Right kidney (tissue), 9 donors: ENCODE measurements at places on chromosomes 3 and 15.

- no peak for DNase-seq
Observed at GRCh38 chr15:70792171-70792573, 28.8 kb upstream of the UACA start.

DNA sequence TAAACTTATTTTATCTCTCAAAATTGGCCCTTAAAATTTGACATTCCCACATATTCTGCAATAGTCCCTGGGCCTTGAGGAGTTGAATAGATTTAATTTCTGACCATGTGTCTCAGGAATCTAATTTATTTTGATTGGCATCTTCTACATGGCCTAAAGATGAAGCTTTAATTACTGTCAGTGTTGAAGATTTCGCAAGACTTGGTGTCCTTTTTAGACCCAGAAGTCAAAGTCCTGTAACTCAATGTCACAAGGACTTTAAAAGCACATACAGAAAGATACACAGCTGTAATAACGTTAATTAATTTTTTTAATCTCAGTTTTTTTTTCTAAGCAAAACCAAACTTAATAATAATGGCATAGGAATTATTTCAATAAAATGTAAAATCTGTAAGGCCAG is 163.9 kb downstream of the SUCNR1 start:
- DNase-seq: no peak

GRCh38 chr15:65192016-65192415 is 6.9 kb upstream of the CLPX start:
- DNase-seq: no peak

DNA sequence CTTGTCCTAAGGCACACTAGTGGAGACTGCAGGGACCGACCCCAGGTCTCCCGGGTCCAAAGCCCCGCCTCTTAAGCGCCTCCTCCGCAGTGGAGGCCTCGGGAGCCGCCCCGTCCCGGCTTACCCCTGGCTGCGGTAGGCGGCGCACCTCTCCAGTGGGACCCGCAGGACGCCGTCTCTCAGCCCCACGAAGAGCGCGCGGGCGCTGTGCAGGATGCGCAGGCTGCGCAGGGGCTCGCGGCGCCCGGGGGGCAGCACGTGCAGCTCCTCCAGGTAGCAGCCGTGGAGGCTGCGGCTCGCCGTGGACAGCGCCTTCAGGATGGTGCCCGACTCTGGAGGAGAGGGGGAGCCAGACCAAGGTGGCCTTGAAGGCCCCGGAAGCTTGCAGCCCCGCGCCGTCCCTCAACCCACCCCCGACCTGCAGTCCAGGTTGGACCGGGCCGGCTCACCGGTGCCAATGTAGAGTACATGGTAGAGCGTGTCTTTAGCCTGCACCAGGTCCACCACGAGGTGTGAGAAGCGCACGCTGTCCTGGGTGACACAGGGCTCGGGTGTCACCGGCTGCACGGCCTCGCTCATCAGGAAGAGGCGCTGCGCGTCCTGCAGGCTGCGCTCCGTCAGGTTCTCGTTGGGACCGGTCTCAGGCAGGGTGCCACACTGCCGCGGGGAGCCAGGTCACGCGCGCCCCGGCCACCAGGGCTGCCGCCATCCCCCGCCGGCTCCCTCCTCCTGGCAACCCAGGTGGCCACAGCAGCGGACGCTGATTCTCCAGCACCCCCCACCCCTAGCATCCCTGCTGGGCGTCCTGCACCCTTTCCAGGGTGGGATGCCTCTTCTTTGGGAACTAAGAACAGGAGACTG is 105.5 kb downstream of the SEMA5B start:
- DNase-seq: peak; percentile 44

GRCh38 chr15:70487387-70487740 is 276.0 kb downstream of the UACA start:
- DNase-seq: no peak

DNA sequence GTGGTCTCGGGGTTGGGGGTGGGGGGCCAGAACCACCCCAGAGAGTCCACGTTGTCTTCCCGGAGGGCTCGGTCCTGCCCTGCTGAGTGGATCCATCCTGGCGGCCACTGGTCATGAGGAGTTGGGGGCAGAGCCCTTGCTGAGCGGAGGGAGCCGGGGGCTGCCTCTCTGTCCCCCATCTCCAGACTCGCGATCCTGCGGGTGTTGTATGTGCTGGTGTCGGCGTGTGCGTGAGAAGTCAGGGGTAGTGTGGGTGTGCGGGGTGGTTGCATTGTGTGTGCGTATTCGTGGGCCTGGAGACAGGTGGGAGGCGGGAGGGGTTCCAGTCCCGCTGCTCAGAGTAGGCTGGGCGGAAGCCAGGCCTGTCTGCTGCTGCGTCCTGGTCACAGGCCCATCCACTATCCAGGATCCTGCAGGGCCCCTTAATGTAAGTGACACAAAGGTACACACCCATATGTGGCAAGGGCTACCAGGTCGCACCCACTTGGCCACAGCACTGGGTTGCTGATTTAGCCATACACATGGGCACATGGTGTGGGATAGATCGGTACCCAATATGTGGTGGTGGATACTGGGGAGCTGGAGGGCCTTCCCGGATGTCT is 30.7 kb downstream of the NBEAL2 start:
- DNase-seq: no peak

DNA sequence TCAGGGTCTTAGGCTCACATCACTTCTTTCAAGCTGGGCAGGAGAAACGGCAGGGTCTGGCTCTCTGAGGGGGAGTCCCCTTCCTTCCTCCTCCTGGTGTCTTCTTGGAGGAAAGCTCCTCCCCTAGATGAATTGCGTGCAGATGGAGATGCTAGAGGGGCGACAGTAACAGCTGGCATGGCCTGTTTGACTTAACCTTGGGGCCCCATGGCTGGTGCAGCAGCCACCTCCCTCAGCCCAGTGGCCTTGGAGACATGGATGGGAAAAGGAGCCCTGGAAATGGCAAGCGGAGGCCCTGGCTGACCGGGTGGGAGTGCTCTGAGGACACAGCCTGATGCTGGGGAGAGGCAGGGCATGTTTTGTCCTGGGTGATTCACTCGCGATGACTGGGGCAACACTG is 20.2 kb downstream of the PAK6 start:
- DNase-seq: no peak

- no peak for DNase-seq
Observed at GRCh38 chr15:99076109-99076508, 28.8 kb upstream of the SYNM start.

DNA sequence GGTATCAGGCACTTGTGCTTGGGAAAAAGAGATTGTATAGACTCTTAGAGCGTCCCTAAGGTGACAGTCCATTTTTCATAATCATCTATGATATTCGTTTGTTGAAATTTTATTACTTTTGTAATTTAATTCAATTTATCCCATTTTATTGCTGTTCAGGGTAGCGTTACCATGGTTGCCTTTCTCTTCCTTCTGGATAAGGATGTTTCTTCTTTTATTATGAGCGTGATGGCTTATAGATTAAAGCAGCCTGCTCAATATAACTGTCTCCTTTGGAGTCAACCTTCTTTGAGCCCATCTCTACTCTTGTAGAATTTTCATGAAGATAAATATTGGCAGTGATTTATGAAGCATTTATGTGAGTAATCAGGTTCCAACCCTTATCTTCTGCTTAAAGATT is 182.0 kb downstream of the LRTM1 start:
- DNase-seq: no peak

GRCh38 chr3:170387950-170388349 is 30.4 kb downstream of the SKIL start:
- no peak for DNase-seq

- no peak for DNase-seq
Observed at GRCh38 chr15:87767516-87767915, 489.0 kb downstream of the NTRK3 start.

GRCh38 chr3:197309528-197310361 is 11.3 kb upstream of the DLG1 start:
- no peak for DNase-seq

GRCh38 chr3:65636326-65636725 is 402.4 kb downstream of the MAGI1 start:
- no peak for DNase-seq

DNA sequence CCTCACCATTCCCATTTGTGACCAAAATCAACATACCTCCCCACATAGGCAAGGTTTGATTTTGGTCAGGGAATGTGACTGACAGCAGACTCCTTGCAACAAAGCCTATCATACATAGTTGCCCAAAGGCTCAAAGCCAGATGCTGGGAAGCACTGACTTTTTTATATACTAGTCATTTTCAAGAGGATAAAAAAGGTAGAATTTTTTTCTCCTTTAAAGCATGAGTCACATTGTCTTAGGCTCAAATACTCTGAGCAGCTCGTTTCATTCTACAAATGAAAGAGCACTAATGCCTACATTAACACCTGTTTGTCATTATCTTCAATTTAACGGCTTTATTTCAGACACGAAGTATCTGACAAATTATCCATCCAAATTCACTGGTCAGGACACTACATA is 36.2 kb downstream of the ICE2 start:
- no peak for DNase-seq

GRCh38 chr3:14852717-14853116 is 34.0 kb downstream of the FGD5 start:
- DNase-seq: no peak

DNA sequence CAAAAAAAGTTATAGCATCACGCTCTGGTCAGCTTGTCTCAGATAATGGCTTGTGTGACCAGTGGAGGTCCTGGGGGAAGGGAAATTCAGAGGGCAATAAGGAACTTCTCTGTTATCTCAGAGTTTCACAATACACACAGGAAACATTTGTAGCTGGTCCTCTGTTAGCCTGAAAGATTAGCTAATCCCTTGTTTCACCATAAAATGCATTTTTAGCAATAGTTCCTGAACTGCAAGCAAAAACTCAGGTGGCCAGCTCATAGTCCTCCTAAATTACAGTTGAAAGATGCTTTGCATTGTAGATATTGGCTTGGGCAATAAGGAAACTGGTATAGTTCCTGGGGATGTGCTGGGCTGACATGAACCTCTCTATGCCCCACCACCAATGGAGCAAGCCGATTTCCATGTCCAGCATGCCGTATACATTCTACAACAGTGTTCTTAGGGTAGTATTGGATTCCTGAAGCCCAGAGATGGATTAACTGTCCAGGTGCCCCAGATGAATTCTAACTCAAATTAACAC is 141.5 kb upstream of the TBL1XR1 start:
- DNase-seq: no peak

DNA sequence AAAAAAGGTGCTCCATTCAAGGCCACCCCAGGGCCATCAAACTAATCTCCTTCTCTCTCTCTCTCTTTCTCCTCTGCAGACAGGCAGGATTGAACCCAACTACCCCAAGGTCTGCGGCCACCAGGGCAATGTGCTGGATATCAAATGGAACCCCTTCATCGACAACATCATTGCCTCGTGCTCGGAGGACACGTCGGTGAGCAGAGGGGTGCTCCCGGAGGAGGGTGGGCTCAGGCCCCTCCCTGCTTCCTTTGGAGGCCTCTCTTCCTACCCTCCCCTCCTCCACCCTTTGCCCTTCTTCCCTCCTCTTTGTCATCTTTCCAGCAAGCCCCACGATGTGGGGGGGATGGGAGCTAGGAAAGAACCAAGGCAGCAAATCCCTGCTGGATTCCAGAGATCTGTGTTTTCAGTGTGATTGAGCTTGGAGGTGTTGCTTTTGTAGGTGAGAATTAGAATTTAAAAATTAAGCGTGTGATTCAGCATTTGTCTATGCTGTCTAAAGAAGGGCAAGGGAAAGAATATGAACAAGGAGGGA is 116.3 kb downstream of the CORO2B start:
- no peak for DNase-seq

DNA sequence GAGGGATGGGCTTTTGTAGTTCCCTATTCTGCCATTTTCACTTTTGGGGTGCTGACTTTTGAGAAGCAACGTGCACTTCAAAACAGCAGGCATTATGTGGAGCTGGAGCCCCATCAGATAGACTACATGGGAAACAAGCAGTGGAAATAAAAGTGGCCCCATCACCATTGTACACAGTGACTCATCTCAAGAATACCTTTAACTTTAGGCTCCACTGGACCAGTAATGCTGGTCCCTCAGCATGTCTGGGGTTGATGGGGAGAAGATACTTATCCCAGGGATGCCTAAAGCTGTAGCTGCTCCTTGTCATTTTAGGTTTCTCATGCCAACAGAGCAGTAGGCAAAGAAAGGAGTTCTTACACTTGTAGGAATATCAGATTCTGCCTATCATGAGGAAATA is 45.0 kb downstream of the LSM3 start:
- DNase-seq: no peak

GRCh38 chr3:146221276-146221675 is 29.6 kb downstream of the PLSCR4 start:
- DNase-seq: no peak

DNA sequence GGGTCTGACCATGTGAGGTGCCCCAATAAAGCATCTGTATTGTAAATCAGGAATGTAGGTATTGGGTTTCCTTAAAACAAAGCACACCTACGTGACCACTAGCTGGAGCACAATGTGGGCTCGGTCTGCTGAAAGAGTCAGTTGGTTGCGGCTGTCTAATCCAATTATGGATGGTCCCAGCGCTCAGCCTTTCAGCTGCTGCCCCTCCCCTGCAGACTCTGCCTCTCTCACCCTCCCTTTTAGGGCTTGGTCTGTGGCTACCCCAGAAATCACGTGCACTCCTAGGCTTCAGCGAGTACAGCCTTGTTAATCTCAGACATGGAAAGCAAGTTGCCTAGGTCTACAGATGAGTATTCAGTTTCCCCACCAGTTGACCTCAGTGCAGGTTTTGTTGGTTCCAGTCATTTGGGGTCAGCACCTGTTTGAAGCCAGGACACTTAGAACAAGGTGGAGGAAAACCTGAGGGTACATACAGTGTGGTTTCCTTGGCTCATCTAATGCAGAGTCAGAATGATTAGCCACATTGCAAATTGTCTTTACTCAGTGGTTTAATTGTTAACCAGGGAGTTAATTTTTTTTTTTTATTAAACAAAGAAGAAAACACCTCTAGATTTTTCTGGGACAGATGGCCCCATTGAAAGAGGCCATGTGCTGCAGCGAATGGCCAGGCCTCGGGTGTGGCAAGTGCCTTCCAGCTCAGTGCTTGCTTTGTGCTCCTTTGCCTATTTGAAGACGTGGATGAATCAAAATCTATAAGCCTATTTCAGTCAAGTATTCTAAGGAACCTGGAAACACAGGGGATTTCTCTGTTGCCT is 137.7 kb downstream of the IGF1R start:
- DNase-seq: no peak

DNA sequence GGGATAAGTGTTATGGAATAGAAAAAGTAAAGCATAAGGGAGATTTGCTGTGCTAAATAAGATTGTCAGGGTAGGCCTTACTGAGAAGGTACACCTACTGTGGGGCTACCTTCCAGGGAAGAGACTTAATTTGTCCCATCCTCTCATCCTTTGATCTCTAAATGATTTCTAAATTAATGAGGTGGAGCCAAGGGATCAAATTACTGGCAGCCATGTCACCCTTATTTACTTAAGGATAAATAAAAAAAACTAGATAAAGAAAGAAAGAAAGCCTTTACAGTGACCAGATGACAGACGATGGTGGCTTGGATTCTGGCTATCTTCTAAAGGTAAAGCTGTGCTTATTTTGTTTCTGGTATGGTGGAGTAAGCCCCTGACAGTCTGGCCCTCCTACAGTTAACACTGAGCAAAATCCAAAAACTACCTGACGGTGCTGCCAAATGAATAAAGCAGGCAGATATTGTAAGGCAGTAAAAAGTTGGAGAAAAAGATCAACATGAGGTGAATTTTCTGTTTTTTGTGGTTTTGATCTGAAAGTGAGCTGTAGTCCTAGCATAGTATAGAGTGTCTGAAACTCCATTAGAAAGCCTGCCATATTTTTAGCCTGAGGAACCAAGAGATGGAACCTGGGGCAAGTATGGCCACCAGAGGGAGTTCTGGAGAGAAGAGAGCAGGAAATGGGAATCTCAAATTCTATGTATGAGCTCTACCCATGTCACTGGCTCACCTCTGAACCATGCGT is 285.1 kb upstream of the MANF start:
- DNase-seq: peak; percentile 19
